Panc1 (cell line): ENCODE measurements at places on chromosomes 11 and 22. TPM values are rescaled to one million over a fixed set of nuclear protein-coding genes. Genes with fewer than 3 reads are reported as not detected.

GRCh38 chr11:14539982-14540421 lies 19.8 kb upstream of the PSMA1 start:
- DNase-seq = no peak

DNA sequence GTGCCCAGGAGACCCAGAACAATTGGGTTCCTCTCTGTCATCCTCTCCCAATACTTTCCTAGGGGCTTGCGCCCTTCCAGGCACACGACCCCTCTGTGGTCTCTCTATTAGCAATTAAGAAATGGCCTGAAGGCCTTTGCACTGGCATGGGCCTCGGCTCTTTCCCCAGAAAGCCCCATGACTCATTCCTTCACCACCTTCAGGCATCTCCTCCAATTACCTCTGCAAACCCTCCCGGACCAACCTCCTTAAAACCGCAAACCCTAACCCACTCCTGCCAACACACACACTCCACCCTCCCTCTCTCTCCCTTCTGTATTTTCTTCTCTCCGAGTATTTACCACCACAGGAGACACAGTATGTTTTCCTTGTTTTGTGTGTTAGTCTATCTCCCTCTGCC lies 36.7 kb downstream of the LARGE1 start:
- no peak for DNase-seq

- DNase-seq = no peak
Observed at GRCh38 chr11:71525938-71526495, 1.1 kb upstream of the KRTAP5-7 start.

DNA sequence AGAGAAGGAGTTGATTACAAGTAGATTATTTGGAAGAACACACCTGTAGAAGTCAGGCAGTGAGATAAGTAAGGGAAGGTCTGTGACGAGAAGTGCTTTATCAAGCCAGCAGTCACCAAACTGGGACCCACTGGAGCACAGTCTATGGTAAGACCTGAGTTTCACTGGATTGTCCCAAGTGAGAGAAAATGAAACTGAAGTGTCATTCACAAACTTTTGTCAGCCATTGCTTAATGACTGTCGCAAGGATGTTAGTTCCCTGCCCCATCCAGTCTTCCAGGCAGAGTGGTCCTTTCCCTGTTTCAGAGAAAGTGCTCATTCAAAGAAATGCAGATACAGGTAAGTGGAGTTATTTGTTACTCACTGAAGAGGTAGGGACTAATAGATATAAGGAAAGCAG lies 728.0 kb upstream of the TENM4 start:
- no peak for DNase-seq

GRCh38 chr11:111095327-111095726 lies 150.2 kb upstream of the POU2AF2 start:
- no peak for DNase-seq

- DNase-seq = no peak
Observed at GRCh38 chr22:31919730-31920129, 24.6 kb upstream of the YWHAH start.

DNA sequence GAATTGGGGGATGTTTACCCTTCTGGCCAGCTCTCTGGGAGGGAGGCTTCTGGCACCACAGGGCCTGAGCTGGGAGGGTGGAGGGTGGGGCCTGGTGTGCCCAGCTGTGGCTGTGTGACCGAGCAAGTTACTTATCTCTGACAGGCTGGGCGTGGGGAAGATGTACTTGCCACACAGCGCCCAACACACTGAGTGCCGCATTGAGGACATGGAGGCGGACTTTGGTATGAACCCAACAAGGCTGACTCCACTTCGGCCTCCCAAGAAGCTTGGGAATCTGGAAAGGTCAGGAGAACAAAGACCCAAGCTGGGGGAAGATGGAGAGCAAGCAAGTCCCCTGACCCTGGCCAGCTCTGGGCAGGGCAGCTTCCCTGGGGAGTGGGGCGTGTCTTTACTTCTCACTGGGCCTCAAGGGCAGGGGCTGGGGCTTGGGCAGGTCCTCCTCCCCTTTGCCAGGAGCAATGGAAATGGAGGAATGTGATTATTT lies 2.4 kb upstream of the MGAT3 start:
- DNase-seq = no peak

DNA sequence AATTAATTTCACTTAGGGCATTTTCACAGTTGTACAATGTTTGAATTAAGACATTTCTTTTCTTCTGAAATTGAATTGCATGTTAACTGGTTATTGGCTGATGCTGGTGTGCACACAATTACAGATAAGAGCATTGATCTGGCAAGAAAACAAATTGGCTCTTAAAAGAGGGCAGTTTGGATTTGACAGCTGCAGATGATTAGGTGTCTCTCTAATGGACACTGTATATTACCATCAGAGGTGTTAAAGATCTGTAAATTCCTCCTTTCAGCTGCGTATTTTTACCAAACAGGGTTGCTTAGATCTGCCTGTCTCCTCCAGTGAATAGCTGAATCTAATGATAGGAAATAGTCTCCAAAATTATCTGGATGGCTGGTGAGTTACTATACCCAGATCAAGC lies 198.5 kb downstream of the BLID start:
- DNase-seq = no peak

GRCh38 chr22:24435861-24436371 lies 8.5 kb downstream of the ADORA2A start:
- no peak for DNase-seq

DNA sequence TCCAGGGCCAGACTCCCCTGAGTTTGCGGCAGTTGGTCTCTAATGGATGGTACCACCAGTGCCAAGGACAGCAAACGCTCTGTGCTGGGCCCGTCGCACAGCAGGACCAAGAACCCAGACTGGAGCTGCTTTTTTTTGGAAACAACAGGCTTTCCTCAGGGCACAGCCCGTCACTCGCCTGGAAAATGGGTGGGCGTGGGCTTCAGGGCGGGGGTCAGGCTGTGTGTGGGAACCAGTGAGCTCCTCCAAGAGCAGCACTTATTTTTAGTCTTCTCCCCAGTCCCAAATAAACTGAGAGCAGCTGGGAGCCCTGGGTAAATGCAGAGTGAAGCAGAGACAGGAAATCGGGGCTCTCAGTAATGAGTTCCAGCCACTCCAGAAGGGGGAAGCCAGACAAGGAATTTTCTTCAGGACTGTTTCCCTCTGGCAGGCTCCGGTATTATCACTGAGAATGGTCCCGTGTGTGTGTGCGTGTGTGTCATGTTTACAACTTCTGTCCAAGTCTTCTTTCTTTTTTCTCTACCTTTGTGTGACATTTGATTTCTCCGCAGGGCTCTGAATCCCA lies 63.0 kb downstream of the PPFIBP2 start:
- DNase-seq = no peak

DNA sequence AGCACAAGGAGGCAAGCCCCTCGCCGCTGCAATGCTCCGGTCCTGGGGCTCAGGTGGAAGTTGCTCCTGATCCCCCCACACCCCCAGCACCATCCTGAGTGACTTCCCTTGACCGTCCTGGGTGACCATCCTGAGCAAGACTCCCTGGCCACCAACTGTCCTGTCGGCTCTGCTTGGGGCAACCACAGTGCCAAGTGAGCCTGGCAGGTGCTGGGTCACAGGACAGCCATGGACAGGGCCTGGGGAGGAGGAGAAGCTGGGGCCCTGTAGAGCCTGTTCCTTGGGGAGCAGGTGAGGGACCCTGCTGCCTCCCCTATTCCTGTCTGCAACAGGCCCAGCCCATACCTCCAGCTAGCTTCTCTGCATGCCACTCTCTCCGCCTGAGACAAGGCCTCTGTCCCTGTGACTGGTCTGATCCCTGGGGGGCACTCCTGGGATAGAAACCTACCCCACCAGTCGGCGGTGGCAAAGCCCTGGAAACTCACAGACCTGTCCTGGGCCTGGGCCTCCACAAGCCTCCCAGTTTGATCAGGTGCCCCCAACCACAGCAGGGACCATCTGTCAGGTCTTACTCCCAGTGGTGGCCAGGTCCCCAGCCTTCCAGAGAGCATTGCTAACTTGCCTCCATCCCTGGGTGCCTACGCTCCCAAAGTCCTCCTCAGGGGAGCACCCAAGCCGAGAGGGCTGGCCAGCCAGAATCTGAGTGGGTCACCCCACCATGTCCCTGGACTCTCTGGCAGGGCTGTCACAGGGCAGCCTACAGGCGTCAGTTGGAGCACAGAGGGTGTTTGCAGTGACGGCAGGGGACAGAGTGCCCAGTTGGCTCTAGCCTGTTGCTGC lies 68.7 kb upstream of the WNT7B start:
- no peak for DNase-seq

- no peak for DNase-seq
Observed at GRCh38 chr11:64136765-64137441, 29.0 kb downstream of the MACROD1 start.

DNA sequence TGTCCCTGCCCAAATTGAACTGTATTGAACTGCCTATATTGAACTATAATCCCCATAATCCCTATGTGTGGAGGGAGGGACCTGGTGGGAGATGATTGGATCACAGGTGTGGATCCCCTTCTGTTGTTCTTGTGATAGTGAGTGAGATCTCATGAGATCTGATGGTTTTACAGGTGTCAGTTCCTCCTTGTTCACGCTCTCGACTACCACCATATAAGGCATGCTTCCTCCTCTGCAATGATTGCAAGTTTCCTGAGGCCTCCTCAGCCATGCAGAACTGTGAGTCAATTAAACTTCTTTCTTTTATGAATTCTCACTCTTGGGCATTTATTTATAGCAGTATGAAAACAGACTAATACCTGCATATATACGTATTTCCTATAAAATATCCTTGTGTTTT lies 206.5 kb upstream of the PDGFD start:
- no peak for DNase-seq

- no peak for DNase-seq
Observed at GRCh38 chr11:102279641-102280170, 37.6 kb upstream of the BIRC3 start.

DNA sequence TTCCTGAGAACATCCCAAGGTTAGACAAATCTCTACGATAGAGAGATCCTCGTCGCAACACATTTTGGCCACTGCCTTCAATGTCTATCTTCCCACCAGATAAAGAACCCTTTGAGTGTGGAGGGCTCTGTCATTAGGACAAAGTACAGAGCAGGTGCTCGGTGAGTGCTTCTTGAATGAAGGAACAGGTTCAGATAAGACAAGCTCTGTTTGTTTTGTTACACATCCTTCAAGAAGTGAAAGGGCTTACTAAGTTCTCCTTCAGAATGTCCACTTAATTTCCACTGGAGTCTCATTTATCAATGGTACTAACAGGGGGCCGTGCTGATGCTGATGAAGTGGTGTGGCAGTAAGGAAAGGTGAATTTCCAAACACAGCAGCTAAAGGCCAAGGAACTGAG lies 89.4 kb downstream of the SYN3 start:
- DNase-seq = no peak

GRCh38 chr11:92907671-92908070 lies 61.8 kb upstream of the MTNR1B start:
- DNase-seq = no peak

- no peak for DNase-seq
Observed at GRCh38 chr11:94664346-94664745, 97.2 kb downstream of the PIWIL4 start.

DNA sequence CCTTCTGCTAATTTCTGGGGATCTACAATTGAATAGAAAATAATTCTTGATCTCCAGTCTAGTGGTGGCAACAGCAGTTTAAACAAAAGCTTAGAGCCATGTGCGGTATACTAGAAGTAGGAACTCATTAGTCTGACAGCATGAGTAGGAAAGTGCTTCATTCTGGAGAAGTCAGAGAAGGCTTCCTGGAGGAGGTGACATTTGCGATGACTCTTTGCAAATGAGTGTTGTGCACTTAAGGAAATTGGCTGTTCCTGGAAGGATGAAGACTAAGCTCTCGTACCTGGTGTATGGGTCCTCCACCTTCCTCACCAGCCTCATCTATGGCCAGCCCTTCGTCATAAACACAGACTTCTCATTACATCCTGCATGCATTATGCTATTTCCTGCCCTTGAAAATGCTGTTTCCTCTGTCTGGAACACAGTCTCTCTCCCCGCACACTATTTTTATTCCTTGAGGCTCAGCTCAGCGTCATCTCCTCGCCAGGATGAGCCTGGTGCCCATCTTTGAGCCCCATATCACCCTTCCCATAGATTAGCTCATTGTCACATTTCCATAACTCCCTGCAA lies 132.9 kb downstream of the PKNOX2 start:
- DNase-seq = no peak

The IGLL1 gene
- total RNA-seq = not detected

The ZC3H12C gene
- total RNA-seq = 13.5 TPM

The LRRC55 gene
- not detected for total RNA-seq

The KDELR3 gene
- total RNA-seq = 11.6 TPM

The CALCA gene
- total RNA-seq = not detected

The POU2AF3 gene
- 0.64 TPM for total RNA-seq

The FOLR3 gene
- not detected for total RNA-seq

The APOL3 gene
- total RNA-seq = 3.2 TPM
